ENCODE measurements at places on chromosomes 11 and 22.

- DNase-seq: no peak
Observed at GRCh38 chr11:114912826-114913225, 234.5 kb downstream of the NXPE2 start.

DNA sequence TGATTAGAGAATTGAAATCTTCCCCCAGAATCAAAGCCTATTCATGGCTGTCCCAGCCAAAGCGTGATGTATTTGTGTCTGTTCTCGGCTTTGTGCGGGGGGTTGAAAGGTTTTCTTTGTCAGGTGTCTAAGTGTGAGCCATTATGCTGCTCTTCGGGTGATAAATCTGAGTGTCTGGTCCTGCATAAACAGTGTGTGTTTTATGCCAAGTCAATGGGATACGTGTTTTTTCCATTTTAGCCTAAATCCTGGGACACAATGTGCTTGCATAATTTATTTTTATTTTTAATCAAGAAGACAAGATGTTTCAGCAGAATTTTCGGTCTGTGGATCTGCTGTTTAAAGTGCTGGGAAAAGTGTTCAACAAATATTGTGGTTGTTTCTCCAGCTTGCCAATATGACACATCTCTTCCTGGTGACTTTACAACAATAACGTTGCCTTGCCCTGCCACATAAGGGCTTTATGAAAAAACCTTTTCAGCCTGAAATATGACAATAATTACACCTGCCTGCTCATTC, 267.8 kb downstream of the TBC1D22A start:
- DNase-seq: no peak

DNA sequence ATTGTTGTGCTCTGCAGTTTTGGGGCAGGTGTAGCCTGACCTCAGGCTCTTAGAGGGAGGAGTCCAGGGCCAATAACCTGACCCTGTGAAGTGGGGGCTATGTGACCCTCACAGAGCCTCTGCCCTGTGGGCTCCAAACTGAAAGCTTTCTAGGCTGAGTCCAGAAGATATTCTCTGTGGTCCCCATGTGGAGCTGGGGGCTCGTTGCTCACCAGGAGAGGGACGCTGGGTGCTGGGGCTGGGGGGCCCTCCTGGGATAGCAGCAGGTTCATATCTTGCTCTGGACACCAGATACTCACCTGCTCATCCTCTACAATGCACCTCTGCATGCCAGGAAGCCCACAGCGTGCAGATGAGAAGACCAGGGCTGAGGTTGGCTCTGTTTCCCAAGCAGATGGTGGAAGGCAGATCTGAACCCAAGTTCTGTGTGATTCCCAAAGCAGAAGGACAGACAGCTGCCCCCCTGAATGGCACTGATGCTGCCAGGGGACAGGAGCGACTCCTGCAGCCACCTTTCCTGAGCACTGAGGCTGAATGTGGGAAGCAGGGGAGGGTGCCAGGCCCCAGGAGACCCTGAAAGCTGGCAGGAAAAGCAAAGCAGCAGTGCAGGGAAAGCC, 1022.0 kb downstream of the TBC1D22A start:
- DNase-seq: no peak

DNA sequence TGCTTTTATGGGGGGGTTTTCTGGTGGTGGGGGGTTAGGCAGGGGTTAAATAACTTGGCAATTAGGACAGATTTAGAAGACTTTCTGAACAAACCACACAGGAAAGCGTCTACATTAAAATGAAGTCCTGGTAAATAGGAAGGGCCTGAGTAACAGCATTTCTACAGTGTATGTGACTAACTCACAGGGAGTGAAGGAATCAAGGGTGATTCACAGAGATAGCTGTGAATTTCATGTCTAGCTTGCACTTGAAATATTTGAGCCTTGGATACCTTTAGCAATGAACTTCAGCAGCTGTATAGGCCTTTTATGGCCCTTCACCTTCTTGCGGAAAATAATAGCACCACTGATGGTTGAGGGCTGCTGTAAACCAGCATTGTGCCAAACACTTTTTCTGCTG, 26.1 kb upstream of the LDHA start:
- no peak for DNase-seq

GRCh38 chr11:120385655-120386054, 49.4 kb downstream of the ARHGEF12 start:
- no peak for DNase-seq

DNA sequence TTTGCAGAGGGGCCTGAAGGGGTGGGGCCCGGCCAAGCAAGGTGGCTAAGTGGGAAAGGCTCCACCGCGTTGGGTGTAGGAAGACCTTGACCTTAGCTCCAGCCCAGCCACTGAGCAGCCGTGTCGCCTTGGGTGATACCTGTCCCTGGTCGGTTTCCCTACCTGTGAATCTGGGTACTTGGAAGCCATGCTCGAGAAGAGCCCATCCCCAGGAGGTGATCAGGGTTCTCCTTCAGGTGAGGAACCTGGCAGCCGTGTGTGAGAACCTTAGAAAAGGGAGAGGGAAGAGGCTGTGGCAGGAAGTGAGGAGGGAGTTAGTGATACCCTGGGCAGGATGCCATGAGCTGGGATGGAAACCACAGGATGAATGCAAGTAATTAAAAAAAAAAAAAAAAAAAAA, 21.6 kb downstream of the PPARA start:
- DNase-seq: no peak

DNA sequence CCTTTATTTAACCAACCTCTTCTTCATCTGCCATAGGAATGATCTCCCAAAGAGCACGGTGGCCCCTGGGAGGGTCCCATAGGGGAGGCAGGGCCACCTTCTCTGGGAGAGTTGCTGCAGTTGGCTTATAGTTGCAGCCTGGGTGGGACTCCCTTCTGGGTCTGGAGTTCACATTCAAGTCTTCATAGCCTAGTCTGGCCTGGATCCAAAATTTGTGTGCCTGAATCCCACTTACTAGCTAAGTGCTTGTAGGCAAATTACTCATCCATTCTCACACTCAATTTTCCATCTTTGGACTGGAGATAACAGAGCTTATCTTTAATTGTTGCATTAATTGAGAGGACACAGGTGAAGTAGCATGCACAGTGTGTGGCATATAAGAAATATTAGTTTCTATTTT, 163.6 kb downstream of the GRIK4 start:
- DNase-seq: no peak

DNA sequence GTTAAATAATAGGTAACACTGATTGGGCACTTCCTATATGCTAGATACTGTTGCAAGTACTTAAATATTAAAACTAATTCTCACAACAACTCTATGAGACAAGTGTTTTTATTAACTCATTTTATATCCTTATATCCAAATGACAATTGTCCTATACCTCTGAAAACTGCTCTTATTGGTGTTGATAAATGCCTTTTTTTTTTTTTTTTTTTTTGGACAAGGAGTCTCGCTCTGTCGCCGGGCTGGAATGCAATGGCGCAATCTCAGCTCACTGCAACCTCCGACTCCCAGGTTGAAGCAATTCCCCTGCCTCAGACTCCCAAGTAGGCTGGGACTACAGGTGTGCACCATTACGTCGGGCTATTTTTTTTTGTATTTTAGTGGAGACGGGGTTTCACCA, 41.6 kb downstream of the MRTFA start:
- DNase-seq: no peak

- DNase-seq: no peak
Observed at GRCh38 chr11:109326781-109327180, 95.2 kb upstream of the C11orf87 start.

DNA sequence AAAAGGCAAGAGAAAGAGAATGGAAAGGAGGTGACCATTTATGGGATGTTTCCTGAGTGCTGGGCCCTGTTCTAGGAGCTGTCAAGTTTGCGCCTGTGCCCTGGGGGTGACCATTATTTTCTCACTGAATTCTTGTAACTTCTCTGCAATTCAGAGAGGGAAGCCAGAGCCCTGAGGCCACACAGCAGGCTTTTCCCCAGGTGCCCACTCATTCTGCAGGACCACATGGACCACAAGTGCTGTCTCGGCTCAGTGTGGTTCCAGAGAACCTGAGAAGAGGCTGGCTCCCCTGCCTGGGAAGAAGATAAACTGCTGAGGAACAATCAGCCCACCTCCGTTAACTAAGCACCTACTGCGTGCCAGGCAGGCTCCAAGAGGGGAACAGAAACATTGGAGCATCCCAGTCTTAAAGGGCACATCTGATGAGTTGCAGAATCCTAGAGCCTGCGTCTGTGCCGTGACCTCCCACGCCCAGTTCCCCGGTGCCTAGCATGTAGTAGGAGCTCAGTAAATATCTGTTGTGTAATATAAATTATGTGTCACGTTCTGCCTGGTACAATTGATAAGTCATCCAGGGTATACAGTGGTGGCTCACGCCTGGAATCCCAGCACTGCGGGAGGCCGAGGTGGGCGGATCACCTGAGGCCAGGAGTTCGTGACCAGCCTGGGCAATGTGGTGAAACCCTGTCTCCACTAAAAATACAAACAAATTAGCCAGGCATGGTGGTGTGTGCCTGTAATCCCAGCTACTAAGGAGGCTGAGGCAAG, 31.6 kb upstream of the CRYBB3 start:
- DNase-seq: no peak

GRCh38 chr22:27844256-27844655, 42.7 kb upstream of the MN1 start:
- no peak for DNase-seq

DNA sequence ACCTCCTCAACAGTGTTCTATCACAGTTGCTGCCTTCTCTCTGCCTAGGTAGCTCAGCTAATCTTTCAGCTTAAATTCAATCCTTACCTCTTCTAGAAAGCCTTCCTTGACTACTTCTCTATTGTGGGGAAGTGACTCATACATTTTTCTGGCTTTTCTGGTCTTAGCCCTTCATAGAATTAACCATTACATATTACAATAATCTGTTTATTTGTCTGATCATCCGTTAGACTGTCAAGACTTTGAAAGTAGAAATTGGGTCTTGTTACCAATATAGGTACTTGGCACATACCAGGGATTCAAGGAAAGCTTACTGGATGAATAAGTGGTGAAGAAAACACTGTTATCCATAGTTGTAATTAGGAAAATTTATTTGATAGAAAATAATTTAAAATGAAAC, 89.6 kb downstream of the FANCF start:
- DNase-seq: no peak

DNA sequence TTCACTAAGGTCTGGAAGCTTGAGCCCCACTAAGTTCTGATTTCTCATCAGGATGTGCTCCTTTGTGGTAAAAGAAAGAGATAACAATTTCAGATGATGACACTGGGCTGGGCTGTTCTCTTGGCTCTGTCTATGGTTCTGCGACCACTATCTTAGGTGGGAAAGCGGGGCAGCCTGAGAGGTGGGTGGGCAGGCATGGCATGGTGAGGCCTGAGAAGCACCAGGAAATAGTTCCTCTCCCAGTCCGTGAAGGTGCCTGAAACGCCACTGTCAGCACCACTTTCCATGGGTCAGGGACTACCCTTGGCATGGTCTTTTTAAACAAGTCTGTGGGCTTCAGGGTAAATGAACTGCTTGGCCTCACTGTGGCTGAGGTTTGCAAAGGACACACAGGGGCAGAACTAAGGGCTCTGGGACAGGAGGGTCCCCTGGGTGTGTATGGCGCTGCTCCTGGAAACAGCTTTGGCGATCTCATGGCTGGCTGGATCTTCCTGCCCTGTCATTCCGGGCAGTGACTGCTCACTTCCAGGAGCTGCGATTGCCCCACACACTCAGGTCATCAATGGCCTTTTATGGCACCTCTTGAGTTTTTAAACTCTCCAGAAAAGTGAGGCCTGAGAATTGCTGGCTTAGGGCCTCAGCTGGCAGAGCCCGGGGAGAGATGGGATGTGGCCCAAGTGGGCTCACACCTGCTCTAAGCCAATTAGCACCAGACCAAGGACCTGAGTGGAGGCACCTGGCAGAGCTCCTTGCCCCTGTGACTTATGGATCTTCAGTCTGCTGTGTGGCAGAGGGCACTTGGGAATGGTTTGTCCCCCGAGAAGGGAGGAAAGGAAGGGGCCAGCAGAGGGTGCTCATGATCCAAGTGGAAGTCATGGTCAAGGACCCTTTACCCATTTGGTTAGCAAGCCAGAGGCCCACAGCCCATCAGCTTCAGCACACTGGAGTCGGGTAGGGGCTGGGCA, 55.6 kb upstream of the LYVE1 start:
- no peak for DNase-seq

- DNase-seq: no peak
Observed at GRCh38 chr22:22076932-22077703, 94.5 kb upstream of the TOP3B start.

DNA sequence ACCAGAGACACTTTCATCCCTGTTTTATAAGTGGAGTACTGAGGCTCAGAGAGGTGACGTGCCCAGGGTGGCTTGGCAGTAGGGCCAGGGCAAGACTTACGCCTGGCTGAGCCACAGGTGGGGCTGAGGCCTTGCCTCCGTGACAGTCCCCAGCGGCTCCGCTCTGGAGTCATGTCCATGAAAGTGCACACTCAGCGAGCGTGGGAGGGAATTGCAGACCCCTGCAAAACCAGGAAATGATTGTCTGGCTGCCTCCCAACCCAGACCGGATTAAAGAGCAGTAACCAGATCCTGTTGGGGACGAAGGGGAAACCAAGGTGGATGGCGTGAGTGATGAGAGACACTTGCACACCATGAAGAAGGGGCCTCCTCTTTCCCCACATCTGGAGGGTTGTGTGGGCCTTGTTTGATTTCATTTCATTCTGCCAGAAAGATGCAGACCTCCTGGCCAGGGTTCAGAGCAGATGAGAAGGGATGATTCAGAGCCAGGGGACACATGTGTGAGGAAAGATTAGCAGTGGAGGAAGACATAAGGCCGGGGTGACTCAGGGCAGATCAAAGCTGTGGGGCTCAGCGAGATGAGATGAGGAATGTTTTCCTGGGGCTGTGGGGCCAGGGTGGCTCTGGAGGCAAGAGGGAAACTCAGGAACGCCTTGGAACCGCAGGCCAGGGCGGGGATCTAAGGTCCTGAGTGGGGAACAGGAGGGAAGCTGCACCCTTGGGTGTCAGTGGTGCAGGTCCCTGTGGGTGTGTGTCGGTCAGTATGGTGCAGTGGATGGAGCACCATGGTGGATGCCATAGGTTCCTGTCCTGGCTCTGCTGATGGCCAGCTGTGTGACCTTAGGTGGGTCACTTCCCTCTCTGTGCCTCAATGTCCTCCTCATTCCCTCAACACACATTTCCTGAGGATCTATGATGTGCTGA, 29.9 kb upstream of the LRRC32 start:
- DNase-seq: no peak

DNA sequence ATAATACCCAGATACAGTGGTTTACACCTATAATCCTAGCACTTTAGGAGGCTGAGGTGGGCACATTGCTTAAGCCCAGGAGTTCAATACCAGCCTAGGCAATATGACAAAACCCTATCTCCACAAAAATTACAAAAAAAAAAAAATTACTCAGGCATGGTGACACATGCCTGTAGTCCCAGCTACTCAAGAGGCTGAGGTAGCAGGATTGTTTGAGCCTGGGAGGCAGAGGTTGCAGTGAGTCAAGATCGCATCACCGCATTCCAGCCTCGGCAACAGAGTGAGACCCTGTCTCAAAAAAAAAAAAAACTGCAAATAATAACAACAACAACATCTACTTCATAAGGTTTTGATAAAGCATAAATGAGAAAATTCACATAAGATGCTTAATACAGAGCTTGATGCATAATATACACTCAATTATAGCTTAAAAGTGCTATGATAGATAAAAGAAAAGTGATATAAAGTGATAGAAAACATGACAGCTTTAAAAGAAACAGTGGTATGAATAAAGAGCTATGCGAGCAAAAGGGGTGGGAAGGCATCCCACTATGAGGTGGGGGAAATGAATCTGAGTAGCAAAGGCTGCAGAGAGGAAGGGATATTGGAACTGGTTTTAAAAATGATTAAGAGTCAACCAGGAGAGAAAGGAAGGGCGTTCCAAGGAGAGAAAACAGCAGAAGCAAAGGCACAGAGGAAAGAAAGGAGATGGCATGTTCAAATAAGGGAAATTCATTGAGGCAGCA, 197.6 kb downstream of the KIF18A start:
- DNase-seq: no peak
